ENCODE measurements at places on chromosomes 3 and 15.

GRCh38 chr3:31531452-31531991 is 1.2 kb upstream of the STT3B start:
- no peak for DNase-seq

DNA sequence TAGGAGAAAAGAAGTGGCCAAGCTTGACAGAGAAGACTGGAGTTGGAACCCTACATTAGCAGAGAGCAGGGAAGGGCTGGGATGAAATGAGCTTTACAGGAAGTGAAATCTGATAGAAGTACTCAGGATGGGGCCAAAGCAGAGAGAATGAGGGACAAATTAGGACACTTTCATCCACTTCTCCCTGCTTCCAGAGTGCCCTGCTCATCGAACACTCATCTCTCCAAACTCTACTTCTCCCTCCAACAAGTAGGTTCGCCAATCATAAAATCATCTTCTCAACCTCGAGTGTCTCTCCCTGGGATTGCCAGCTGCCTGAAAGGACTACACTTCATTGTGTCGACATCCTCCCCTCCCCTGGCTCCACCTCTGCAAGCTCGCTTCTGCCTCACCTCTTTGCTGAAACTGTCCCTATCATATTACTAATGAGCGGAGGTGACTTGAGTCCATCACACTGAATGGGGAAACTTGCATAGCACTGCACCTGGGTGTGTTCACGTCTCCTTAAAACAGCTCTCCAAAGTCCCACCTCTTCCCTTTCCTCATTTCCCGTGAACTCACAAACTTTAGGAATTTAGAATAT is 365.8 kb downstream of the FOXP1 start:
- no peak for DNase-seq

DNA sequence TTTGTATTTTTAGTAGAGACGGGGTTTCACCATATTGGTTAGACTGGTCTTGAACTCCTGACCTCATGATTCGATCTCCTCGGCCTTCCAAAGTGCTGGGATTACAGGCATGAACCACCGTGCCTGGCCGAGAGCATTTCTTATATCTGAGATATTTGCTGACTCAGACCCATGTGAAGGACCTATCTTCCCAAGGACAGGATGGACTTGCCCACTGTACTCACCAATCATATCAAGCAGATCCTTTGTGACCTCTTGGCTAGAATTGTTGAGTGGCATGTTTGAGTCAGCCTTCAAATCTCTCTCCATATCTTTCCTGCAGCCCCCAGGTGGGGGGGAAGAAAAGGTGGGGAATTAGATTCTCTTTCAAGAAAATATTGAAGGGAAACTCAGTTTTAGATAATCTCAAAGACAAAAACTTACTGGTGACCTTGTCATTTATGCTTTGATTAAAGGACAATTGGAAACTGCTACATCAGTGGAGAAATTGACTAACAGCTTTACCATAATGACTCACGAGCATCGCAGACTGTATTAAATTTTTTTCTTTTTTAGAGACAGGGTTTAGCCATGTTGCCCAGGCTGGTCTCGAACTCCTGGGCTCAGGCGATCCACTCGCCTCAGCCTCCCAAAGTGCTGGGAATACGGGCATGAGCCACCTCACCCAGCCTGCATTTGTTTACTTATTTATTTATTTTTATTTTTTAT is 3.1 kb downstream of the C3orf62 start:
- DNase-seq, result no peak

DNA sequence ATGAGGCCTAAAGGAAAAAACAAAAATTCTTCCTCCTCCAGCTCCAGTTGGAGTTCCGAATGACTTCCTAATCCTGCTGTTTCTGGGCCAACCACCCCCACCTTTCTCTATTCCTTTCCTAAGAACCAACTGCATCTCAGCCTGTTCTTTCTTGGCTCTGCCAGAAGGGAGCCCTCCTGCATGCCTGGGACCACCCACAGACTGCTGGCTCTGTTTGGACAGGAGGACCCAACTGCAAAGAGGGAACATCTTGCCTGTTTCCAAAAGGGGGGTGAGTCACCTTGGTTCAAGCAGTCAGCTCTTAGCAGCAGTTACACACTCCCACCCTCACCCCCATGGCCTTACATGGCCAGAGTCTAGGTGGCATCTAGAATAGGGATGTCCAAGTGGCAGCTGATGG is 116.0 kb upstream of the PRICKLE2 start:
- no peak for DNase-seq

- DNase-seq, result no peak
Measured at GRCh38 chr3:71902258-71903111, 117.5 kb upstream of the PROK2 start.

DNA sequence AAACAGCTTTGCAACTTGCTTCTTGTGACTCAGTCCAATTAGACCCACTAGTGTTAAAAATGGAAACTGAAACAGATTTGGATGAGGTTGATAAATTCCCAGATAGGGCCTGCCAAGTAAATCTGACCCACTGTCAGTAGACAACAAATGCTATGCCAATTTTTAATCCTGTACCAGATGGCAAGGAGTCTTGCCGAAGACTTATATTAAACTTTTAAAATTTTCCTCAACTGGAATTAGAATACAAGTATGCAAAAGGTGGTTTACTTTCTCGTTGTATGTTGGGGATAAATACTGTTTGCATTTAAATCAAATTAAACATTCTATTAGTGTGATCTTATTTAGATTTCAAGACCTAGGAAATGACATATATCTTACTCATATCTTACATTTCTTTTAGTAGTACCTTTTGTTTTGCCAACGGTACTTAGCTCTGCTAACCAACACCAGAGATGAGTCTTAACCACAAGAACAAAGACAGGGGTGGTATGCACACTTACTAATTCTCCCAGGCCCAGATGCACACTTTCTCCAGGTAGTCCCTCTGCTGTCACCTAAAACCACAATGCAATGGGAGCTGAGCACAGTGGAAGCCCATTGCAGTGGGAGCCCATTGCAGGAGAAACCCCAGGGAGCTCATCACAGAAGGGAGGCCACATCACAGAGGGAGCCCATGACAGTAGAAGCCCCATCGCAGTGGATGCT is 77.8 kb downstream of the WWTR1 start:
- no peak for DNase-seq

DNA sequence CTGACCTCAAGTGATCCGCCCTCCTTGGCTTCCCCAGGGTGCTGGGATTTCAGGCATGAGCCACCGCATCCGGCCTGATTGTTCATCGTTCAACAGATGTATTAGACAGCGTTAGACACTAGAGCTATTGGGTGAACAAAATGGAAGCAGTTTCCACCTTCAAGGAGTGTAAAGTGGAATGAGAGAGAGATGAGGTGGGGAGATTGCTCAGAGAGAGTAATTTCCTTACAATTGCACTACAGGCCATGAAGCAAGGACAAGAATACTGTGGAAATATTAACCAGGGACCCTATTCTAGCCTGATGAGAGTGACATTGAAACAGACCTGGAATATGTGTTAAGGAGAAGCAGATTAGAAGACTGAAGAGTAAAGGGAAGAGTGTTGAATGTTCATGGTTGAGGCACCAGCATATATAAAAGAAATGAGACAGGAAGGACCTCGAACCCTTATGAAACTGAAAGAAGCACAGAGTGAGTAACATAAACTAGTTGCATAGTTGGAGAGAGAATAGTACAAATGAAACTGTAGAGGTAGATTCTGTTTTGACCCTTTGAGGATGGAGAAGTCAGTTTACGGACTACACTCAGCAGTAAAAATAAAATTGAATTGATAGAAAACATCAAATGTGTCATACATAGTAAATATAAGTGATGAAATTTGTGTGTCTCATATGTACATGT is 7.2 kb downstream of the RTF1 start:
- no peak for DNase-seq

GRCh38 chr15:56977232-56977631 is 58.8 kb downstream of the TCF12 start:
- DNase-seq, result no peak

- no peak for DNase-seq
Measured at GRCh38 chr3:22239011-22239410, 488.0 kb upstream of the ZNF385D start.

Measured in cortex of kidney (tissue), 1 donor.